Fibroblast of skin of back (primary cell): ENCODE measurements at places on chromosomes 11 and 22.

DNA sequence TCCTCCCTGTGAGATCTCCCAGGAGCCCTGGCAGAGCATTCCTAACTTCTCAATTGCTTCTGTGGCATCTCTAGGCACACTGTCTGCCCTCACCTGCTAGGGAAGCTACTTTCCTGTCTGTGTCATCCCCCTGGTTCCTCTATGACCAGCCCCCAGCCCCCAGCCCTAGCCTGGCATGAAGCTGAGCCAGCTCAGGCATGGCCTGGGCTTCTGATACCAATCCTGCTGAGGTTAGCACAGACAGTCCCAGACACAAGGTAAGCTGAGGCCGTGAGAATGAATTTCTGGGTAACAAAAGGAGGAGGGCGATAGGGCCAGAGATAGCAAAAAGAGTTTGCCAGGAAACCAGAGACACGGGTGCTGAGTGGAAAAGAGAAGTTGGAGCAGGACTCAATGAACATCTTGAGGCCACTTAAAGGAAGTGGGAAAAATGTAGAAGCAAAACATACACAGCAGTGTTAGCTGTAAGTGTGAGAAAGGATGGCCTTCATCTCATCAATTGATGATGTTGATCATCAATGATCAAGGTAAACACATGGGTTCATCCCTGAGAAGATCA lies 87.6 kb upstream of the PICALM start:
- DNase-seq: no peak

DNA sequence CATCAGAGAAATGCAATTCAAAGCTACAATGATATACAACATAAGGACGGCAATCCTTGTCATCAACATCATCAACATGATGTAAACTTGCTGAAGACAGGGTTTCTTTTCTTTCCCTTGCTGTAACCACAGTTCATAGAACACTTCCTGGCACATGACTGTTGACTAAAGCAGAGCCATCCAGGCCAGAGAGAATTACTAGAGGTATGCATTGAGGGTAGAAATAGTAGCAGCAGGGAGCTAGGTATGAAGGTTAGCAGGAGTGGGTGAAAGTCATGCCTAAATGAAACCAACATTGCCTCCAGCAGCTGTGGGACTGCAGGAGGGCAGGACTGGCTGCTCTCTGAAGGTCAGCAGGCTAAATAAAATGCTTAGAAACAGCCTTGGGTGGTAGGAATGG lies 103.7 kb downstream of the LRRC32 start:
- no peak for DNase-seq

DNA sequence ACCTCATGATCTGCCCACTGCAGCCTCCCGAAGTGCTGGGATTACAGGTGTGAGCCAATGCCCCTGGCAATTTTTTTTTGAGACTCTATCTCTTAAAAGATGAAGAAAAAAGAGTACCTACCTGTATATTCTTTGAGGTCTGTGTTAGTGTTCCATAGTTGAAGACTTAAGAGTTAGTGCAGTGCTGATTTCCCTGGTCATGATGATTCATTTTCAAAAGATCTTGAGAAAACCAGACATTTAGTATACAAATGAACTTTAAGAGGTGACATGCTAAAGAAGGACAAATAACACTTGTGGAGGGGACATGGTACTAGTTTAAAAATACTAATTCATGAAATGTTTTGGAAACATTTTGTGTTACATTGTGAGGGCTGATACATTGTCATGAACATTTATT lies 17.7 kb downstream of the CBL start:
- DNase-seq: peak; percentile 27

DNA sequence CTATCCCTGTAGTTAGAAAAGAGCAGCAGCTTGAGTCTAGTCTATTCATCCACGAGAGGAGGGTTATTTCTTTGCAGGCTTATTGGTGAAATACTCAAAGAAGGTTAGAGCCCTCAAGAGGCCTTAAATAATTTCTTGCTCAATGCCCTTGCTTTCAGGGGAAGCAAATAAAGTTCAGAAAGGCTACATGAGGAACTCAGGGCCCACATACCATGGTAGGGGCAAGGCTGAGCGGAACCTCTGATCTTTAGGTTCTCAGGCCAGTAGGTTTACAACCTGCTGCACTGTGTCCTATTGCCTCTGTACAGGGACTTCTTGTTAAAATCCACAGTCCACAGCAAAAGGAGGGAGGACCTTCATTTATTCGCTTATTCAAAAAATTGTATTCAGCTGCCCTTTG lies 101.7 kb downstream of the ADAMTS15 start:
- DNase-seq: no peak

- peak; percentile 79 for DNase-seq
Observed at GRCh38 chr11:57315491-57315890, 9.3 kb downstream of the TNKS1BP1 start.

GRCh38 chr22:27614006-27614649 lies 187.4 kb downstream of the MN1 start:
- DNase-seq: no peak
